ENCODE measurements at places on chromosomes 12 and 14.

GRCh38 chr12:23944067-23944466 is 5.4 kb downstream of the SOX5 start:
- no peak for DNase-seq

- no peak for DNase-seq
Observed at GRCh38 chr12:29783773-29784666, at the start of gene TMTC1. TSS of gene TMTC1 (minus strand) at chr12:29783942. CDS start at chr12:29783751, 191 bp downstream.

- no peak for DNase-seq
Observed at GRCh38 chr12:47458279-47458678, 247.6 kb downstream of the RPAP3 start.

- DNase-seq, result no peak
Observed at GRCh38 chr12:113142886-113143332, 6.6 kb upstream of the CFAP73 start.

DNA sequence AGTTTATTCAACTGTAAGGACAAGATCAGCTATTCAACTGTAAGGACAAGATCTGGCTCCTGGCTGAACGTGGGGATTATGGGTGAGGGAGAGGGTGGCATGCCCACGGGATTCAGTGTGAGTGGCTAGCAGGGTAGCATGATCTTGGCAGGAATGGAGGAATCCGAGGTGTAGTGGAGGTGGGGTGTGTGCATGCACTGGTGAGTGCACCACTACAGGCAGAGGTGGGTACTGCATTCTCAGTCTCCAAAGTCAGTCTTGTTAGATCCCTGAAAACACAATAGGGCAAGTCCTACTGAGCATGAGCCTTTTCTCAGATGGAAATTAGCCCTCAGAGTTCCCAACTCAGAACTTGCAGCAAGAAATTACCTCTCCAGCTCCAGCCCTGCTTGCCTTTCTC is 32.2 kb upstream of the DCD start:
- DNase-seq, result no peak

- no peak for DNase-seq
Observed at GRCh38 chr12:89976866-89977265, 268.2 kb upstream of the ATP2B1 start.

DNA sequence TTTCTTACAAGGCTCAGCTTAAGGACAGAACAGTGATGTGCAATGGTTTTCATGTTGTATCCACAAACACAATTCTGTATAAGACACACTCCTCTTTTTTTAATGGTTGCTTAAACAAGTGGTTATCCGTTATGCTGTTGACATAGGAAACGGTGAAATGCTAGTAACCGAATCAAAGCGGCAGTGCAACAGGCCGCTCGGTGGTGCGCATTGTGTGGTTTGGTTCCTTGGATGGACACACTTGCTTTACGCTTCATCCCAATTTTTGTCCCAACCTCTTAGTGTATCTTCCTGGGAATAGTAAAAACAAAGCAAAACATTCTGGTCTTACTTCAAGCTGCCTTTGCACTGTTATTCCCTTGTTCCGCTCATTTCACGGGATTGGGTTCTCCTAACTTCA is 650 bp upstream of the PTGER2 start:
- no peak for DNase-seq

DNA sequence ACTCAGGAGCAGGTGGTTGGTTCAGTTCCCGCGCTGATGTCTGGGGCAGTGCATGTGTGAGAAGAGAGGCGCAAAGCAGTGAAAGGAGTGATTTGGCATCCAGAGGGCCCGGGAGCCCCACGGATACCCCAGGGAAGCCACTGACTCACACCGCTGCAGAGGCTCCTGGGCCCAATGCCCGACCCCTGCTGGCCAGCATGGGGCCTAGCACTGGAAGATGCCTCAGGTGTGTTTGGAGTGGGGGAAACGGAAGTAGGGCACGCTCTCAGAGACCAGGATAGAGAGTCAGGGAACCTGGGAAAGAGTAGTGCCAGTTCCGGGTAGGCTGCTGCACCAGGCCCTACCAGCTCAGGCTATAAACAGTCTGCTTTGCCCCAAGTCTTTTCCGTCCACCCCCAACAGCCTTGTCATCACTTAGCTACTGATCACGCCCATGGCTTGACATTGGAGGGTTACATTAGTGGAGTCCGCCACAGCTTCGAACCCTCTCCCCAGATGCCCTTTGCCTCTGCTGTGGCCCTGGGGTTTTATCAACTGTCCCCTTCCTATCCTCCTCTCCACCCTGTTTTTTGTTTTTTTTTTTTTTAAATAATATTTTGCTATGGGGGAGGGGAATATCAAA is 9.5 kb upstream of the CSAD start:
- no peak for DNase-seq

- DNase-seq, result no peak
Observed at GRCh38 chr12:214003-214741, at the start of gene SLC6A12. TSS of gene SLC6A12 (minus strand) at chr12:214157. CDS start at chr12:209986, 4,171 bp downstream.

- no peak for DNase-seq
Observed at GRCh38 chr14:80944861-80945617, 3.5 kb upstream of the CEP128 start.

GRCh38 chr12:68812553-68813241 is 4.7 kb downstream of the MDM2 start:
- DNase-seq, result no peak

DNA sequence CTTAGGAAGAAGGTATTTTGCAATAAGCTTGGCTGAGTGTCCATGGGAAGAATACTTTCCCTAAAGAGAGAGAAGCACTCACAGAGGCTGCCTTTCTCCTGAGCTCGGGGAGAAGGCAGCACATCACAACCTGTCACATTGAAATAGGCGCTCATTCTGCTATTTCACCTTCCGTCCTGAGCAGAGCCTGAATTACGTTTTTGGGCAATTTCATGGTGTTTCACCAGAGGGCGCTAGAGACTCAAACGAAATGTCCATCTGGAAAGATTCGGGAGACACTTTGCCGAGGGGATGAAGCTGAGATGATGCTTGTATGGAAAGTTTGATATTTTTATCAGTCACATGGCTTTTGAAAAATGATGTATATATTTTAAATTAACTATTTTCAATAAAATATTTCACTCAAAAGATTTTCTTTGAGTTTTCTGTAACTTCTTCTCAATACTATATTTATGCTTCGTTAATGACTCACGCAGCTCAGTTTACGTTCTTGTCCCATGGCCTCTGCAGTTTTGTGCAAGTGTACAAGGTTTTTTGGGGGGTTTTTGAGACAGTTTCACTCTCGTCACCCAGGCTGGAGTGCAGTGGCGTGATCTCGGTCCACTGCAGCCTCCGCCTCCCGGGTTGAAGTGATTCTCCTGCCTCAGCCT is 17.4 kb upstream of the B4GALNT3 start:
- DNase-seq, result no peak
